Right ventricle myocardium superior (tissue), 1 donor: ENCODE measurements at places on chromosomes 6 and 20. TPM values are rescaled to one million over a fixed set of nuclear protein-coding genes. Genes with fewer than 3 reads are reported as not detected.
A peak's percentile ranks its signal among the peaks of the same experiment; 100 is the strongest.

DNA sequence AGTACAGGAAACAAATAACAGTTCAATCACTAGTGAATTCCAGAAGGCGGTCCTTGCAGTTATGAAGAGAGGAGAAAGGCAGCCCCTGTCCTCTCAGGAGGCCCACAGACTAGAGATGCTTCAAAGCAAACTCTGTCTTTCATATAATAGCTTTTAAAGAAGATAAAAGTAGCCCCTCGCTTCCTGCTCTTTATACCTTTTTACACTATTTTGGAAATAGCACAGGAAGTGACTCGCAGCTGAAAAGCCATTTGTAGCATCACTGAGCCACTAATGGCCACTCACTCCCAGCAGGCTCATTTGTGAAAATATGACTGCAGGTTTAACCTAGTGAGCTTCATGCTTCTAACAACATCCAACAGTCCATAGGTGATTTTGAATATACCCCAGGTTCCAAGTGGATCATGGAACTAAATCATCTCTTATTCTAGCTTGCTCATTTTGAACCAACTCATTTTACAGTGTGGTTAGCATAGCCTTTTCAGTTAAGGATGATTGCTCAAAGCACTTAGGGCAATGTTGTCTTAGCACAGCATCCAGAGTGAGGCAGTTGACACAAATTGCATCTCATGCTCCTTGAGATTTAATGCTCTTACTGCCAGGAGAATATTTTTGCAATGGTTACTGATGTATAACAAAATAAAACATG lies 136.0 kb upstream of the NRSN1 start:
- DNase-seq: no peak

DNA sequence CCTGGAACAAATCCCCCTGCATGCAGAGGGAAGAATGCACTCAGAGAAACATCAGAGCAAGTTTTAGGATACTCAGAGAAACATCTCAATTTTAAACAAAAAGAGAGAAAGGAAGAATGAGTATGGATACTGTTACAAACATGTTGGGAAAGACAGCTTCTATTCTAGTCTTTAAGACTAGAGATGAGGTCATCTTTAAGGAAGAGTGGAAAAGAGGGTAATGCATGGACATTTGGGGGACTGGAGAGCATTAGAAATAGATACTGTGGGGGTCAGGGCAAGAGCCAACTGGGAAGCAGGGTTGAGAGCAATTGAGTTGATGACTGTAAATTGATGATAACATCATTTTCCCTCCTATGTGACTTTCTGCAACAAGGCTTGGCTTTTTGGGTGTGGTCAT lies 431.2 kb downstream of the CDH26 start:
- no peak for DNase-seq

CABLES2 gene
- 15.0 TPM for total RNA-seq

DNA sequence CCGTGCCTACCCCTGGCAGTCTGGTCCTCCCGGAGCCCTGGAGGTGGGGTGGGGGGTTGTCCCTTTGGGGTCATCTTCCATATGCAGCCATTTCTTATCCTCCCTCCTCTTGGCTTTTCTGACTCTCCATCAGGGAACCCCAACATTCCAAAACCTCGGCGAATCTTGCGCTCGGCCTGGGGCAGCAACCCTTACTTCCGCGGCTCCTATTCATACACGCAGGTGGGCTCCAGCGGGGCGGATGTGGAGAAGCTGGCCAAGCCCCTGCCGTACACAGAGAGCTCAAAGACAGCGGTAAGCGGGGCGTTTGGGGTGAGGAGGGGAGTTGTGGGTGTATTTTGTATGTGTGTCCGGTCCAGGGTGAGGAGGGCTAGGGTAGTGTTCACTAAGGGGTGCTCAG lies 168.0 kb upstream of the RNF24 start:
- no peak for DNase-seq

DNA sequence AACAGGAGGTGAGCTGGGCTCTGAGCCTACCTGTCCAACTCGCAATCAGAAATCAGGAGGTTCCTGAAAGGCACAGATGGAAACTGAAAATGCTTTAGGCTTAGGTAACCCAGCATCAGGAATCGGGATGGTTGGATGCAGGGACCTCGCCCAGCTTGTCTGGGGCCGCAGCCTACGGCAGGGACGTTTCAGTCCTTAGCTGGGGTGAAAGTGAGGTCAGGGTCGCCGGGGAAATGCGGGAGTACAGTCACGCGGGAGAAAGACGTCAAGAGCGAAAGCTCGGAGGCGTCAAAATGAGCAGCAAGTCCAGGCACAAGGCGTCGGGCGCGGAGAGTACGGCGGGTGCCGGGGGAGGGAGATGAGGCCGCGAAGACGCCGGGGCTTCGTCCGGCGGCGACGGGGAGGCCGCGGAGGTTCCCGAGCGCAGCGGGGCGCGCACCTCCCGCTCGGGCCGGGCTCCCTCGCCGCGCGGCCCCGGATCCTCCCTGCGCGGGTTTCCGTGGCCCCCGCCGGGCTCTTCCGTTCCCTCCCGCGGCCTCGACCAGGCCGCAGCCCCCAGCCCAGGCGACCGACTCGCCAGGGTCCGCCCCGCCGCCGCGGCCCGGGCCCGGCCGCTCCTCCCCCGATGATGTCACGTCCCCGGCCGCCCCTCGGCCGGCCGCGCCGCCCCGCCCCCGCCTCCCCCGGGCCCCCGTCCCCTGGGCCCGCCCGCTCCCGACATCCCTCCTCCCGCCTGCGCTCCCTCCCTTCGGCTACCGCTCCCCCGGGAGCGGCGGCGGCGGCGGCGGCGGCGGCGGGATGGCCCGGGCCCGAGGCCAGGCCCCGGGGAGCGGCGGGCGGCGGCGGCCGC lies at the start of gene EBF4:
TSS of gene EBF4 (plus strand) at position 745 of the 850 bp plus-strand sequence. CDS start 866 bp downstream, outside the sequence.
- peak; percentile 62 for DNase-seq

- DNase-seq: no peak
These were observed 13.6 kb downstream of the GINS1 start for GRCh38 chr20:25421102-25421501.
